Activated naive CD4-positive, alpha-beta T cell treated with anti-CD3 and anti-CD28 coated beads, Interleukin-2, amount 50 U/mL, for 72 hours (primary cell): ENCODE measurements at places on chromosomes 4 and X. TPM values are rescaled to one million over a fixed set of nuclear protein-coding genes. Genes with fewer than 3 reads are reported as not detected.

The KDM5C gene
- 110 TPM for total RNA-seq

The RIPPLY1 gene
- total RNA-seq: not detected

The COL25A1 gene
- not detected for total RNA-seq

The FATE1 gene
- not detected for total RNA-seq

The PAGE5 gene
- not detected for total RNA-seq

The UTP3 gene
- total RNA-seq: 31.6 TPM

The LRP2BP gene
- total RNA-seq: 0.68 TPM

DNA sequence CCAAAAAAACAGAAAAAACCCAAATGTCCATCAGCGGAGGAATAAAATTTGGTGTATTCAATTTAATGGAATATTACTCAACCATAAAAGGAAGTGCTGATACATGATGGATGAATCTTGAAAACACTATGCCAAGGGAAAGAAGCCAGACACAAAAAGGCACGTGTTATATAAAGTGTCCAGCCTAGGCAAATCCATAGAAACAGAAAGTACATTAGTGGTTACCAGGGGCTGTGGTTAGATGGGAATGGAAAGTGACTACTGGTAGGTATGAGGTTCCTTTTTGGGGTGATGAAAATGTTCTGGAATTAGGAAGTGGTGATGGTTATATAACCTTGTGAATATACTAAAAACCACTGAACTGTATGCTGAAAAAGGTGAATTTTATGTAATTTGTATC, 3.5 kb upstream of the CDKL2 start:
- no peak for DNase-seq

DNA sequence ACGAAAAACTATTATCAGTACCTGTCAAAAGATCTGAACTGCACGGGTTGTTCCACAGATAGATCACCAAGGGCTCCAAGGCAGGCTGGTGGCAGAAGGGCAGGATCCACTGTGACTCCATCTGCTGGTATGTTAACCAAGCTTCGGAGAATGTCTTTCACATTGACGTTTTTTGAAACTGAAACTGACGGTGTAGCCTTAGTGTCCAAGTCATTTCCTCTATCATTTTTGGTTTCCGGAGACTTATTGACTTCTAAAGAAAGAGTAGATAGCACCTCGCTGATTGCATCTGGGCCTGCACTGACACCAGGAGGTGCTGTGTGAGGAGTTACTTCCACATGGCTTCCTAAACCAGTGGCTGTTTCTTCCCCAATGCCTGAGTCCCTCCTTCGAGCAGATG, 186.9 kb downstream of the LRBA start:
- no peak for DNase-seq

- no peak for DNase-seq
Measured at GRCh38 chr4:26433556-26433955, 56.7 kb downstream of the CCKAR start.

DNA sequence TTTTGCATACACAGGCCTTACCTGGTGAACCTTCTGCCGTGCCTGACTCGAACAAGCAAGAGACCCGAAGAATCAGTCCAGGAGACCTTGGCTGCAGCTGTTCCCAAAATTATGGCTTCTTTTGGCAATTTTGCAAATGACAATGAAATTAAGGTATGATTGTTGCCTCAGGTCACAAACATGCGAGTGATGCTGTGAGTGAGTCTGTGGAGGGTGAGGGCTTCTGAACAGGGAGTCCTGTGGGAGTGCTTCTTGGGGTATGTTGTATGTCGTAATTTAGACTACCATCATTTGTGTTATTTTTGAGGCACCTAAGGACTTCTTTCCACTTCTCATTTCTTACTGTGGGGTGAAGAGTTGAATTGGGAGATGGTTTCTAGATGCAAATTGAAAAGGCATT, 32.8 kb downstream of the HTT start:
- DNase-seq: no peak

DNA sequence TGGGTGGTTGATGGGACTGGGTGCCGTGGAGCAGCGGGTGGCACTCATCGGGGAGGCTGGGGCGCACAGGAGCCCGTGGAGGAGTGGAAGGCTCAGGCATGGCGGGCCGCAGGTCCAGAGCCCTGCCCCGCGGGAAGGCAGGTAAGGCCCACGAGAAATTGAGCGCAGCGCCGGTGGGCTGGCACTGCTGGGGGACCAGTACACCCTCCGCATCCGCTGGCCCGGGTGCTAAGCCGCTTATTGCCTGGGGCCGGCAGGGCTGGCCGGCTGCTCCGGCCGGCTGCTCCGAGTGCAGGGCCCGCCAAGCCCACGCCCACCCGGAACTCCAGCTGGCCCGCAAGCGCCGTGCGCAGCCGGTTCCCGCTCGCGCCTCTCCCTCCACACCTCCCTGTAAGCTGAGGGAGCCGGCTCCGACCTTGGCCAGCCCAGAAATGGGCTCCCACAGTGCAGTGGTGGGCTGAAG, 85.1 kb upstream of the FAT4 start:
- no peak for DNase-seq

DNA sequence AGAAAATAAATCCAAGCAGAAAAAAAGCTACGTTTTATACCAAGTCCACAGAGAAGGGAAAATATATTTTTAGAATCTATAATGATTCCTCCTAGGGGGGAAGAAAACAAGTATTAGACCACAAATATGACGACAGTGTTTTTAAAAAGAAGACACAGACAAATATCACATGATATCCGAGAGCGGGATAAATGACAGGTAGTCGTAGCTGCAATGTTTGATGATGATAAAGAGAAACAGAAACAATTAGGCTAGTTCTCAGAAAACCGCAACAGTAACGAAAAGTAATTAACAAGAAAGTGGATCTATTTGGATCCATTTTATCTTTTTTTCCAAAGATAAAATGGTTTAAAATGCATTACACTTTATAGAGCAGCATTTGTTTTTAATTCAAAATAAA, 918 bp downstream of the HAUS3 start:
- no peak for DNase-seq

DNA sequence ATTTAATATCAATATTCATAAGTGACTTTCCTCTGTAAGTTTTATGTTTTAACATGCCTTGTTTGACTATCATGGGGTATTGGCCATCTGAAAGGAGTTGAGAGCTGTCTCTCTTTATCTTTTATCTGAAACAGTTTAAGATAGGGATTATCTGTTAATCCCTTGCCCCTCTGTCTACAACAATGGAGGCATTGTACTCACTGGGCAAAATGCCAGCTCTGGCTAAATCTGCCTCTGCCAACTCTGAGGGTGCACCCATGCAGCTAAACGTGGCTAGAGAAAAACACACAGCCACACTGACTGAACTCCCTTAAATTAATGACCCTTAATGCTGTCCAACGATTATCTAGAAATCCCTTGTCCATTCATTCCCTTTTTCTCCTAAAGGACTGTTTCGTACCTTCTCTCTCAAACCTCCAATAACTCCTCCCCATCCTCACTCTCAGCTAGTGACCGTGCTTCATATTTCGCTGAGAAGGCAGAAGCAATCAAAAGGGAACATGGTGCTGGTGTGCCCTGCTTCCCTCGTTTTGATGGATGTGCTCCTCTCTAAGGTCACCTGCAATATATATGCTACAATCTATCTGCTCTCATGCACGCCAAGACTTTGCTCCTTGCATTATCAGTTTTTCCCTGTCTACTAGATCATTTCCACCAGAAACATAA, 10.3 kb downstream of the PHKA2 start:
- no peak for DNase-seq

GRCh38 chr4:149605601-149606378, 209.9 kb downstream of the IQCM start:
- no peak for DNase-seq

- DNase-seq: no peak
Measured at GRCh38 chrX:141405486-141405852, 163.2 kb upstream of the SPANXC start.
